ENCODE measurements at places on chromosomes 1 and 21.

DNA sequence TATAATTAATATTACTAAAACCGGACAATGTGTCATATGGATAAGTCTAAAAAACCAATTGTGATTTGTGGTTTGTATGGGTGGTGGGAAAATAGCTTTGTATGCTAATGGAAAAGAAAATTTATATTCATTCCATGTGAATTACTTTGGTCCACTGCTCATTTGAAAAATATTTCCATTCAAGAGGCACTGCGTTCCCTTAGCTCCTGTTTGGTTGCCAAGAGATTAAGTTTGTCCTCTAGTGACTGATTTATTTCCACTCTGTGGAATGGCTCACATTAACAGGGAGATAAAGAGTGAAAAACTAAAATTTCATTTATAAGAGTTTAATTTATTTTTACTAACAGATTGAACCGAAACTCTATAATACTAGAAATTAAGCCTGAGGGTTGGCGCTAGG, 744.1 kb upstream of the CHRM3 start:
- H3K4me3 ChIP-seq = no peak overlapping the region
- no peaks in the 10 kb centered on the region for H3K27me3 ChIP-seq
- no peak for DNase-seq
- H3K36me3 ChIP-seq = no peaks in the 10 kb centered on the region
- H3K27ac ChIP-seq = no peak overlapping the region
- no peaks in the 10 kb centered on the region for H3K4me1 ChIP-seq

- H3K4me3 ChIP-seq = no peak overlapping the region
- H3K4me1 ChIP-seq = no peaks in the 10 kb centered on the region
- H3K36me3 ChIP-seq = no peaks in the 10 kb centered on the region
- no peak overlapping the region for H3K27ac ChIP-seq
- no peak for DNase-seq
- no peaks in the 10 kb centered on the region for H3K27me3 ChIP-seq
These were observed 186.0 kb upstream of the OLFM3 start for GRCh38 chr1:102182603-102183260.

DNA sequence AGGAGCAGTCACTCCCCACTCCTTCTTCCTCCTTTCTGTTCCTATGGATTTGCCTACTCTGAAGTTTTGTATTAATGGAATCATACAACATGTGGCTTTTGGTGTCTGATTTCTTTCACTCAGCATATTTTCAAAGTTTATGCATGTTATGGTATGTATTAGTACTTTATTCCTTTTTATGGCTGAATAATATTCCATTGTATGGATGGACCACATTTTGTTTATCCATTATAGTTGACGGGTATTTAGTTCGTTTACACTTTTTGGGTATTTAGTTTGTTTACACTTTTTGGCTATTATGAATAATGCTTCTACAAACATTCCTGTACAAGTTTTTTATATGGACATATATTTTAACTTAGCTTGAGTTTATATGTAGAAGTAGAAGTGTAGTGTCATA, 113.1 kb downstream of the PCBP3 start:
- H3K27me3 ChIP-seq = no peaks in the 10 kb centered on the region
- DNase-seq = no peak
- no peak overlapping the region for H3K4me3 ChIP-seq

DNA sequence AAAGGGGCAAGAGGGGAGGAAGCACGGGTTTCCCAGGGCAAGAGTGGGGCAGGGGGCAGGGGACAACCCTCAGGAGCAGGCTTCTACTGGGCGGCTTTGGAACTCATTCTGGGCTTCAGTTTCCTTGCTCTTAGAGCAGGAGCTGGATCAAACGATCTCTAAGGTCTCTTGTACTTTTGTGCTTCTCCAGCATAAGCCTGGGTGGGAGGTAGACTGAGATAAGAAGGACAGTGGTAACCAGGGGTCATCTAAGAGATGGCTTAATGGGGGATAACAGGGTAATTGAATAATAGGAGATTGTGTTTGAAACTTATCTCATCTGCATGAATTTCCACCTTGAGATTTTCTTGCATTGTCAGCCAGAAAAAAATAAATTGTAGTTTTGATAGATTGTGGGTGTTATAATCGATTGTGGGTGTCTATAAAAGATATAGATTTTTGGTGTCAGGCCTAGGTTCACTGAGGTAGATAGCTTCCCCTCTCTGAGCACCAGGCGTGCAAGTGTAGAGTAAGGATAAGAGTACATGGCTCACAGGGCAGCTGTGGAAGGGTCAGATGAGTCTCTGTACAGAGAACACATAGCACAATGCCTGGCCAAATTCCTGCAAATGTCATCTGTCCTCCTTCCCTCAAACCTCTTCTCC, 68.0 kb downstream of the CD58 start:
- no peak for DNase-seq
- H3K4me3 ChIP-seq = no peak overlapping the region
- no peaks in the 10 kb centered on the region for H3K27me3 ChIP-seq
- no peaks in the 10 kb centered on the region for H3K36me3 ChIP-seq

GRCh38 chr1:175857756-175858155, 114.4 kb upstream of the TNR start:
- no peak overlapping the region for H3K4me3 ChIP-seq
- no peak for DNase-seq

DNA sequence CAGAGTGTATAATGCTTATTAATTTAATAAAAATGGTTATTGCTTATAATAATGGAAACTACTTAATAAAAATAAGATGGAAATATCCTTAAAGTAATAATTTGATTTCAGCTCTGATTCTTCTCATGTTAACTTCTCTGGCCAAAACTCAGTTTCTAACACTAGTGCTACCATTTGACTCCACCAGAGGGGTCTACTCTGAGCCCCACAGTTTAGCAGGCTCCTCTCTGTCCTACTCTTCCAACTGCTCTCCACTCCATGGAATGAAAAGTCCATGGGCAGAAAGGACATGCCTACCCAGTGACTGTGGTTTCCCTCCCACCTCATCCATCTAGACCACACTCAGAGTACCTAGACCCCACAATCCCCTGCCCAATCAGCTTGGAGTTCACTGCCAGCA, 489.1 kb upstream of the CAMK1G start:
- H3K27ac ChIP-seq = no peak overlapping the region
- no peaks in the 10 kb centered on the region for H3K27me3 ChIP-seq
- H3K4me1 ChIP-seq = peaks cover 2% of the 10 kb centered on the region
- no peaks in the 10 kb centered on the region for H3K36me3 ChIP-seq
- no peak overlapping the region for H3K4me3 ChIP-seq

DNA sequence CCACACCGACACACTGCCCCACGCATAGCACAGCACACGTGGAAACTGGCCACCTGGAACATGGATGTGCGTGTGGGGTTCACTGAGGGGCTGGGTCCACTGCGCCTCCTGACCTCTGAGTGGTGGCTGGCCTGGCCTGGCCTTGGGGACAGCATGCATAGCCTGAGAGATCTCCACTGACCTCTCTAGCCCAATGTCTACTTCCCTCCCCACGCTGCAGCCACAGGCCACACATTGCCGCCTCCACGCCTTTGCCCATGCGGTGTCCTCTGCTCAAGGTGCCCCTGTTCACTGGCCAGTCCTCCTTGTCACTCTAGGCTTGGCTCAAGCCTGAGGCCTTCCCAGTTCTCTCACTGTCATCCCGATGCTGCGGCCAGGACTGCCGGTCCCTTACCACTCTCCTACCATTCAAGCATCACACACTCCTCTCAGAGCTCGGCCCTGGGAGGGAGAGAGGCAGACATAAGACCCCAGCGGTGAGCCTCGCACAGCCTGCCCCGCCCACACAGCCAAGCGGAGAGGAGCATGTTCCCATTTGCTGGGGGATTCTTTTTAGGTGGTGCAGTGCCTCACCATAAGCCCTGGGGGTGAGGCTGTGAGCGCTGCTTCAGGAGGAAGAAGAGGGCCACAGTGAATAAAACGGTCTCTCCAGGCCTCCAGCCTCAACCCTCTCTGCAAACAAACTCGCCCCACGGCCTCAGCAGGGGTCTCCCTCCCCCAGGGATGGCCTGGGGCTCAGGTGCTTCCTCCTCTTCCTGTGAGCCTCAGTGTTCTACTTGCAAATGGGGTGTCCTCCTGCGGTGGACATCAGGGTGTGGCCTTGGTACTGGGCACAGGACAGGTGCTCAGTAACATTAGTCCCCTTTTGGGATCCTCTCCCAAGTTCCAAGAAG, 80.8 kb downstream of the DMRTB1 start:
- H3K36me3 ChIP-seq = no peaks in the 10 kb centered on the region
- no peak for DNase-seq
- H3K27me3 ChIP-seq = no peaks in the 10 kb centered on the region

GRCh38 chr21:27130154-27130553, 163.3 kb upstream of the ADAMTS5 start:
- no peak for DNase-seq
- H3K27me3 ChIP-seq = no peaks in the 10 kb centered on the region
- no peak overlapping the region for H3K27ac ChIP-seq
- H3K36me3 ChIP-seq = no peaks in the 10 kb centered on the region
- H3K4me1 ChIP-seq = peaks cover 4% of the 10 kb centered on the region

- no peak overlapping the region for H3K4me3 ChIP-seq
- H3K27ac ChIP-seq = no peak overlapping the region
- peaks cover 55% of the 10 kb centered on the region for H3K36me3 ChIP-seq
- DNase-seq = no peak
- no peaks in the 10 kb centered on the region for H3K4me1 ChIP-seq
- H3K27me3 ChIP-seq = no peaks in the 10 kb centered on the region
These were observed 8.3 kb upstream of the CHD5 start for GRCh38 chr1:6188466-6188865.

DNA sequence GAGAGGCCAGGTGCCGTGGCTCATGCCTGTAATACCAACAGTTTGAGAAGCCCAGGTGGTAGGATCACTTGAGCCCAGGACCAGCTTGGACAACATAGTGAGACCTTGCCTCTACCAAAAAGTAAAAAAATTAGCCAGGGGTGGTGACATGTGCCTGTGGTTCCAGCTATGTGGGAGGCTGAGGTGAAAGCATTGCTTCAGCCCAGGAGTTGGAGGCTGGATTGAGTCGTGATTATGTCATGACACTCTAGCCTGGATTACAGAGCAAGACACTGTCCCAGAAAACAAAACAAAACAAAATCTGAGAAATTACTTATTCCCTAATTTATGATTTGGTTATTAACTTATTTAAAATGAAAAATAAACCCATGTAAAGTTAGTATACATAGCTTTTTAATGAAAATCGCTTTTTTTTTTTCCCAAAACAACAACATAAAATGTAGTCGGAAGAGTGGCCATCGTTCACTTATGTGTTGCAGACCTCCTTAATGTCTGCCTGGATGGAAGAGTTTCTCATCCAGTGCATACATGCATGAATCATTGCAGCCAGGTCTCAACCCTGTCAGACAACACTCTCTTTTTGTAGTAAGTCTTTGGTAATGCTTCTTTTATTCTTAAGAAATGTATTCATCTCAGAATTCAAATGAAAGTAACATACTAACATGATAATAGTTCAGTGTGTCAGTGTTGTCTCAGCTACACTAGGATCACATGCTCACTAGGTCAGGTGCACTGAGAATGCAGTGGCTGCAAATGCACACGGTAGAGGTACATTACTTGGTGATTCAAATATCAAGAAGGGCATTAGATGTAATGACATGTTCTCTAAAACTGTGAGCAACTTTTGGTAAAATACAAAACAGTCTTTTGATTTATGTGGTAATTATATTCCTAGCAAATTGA, 28.0 kb downstream of the ITSN1 start:
- peaks cover 4% of the 10 kb centered on the region for H3K36me3 ChIP-seq
- H3K4me1 ChIP-seq = peaks cover 14% of the 10 kb centered on the region
- no peak overlapping the region for H3K27ac ChIP-seq
- no peak for DNase-seq
- no peaks in the 10 kb centered on the region for H3K27me3 ChIP-seq

DNA sequence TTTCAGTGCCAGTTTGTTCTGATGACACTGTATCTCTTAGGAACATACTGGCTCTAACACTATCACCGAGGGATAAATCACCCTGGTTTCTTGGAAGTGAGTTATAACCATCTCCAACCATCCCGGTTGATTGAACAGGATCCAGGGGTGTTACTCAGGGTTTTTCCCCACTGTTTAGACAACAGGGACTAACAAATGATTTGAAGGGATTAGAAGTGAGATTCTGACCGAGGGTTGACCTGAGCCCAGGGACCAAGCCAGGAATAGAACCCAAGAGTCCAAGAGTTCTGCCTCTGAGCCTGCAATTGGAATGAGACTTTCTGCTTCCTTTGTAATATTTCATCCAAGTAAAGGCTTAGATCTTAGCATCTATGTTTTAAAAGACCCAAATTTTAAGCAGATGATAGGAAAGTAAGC, 154.0 kb downstream of the DHRS3 start:
- H3K4me1 ChIP-seq = peaks cover 10% of the 10 kb centered on the region
- H3K4me3 ChIP-seq = no peak overlapping the region
- no peak overlapping the region for H3K27ac ChIP-seq
- peaks cover 6% of the 10 kb centered on the region for H3K36me3 ChIP-seq
